ENCODE measurements at places on chromosomes 7 and 10.
A peak's percentile ranks its signal among the peaks of the same experiment; 100 is the strongest.

GRCh38 chr7:81002421-81002820, 83.6 kb upstream of the SEMA3C start:
- DNase-seq, result no peak

DNA sequence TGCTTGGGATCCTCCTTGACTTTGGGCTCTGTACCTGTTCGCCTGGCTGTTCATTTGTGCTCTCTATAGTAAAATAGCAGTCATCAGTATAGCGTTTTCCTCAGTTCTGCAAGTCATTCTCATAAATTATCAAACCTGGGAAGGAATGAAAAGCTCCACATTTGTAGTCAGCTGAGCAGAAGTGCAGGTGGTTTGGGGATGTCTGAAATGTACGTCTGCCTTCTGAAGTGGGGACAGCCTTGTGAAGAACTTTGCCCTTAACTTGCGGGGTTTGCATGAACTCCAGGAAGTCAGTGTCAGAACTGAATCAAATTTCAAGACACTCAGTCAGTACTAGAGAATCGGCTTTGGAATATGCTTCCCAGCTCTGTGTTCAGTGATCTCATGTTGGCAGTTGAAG, 358.3 kb upstream of the PRKCQ start:
- DNase-seq, result no peak

DNA sequence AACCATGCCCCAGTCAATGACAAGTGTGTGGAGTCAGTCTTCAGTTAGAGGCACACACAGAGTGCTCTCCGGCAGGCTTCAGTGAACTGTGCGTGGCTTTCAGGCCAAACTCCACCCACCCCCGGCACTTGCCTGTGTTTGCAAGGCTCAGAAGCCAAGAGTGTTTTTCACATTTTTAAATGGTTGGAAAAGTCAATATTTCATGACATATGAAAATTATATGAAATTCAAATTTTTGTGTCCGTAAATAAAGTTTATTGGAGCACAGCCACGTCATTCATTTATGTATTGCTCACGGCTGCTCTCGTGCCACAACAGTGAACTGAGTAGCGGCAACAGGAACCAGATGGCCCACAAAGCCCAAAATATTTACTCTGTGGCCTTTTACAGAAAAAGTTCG, 104.7 kb downstream of the SFMBT2 start:
- DNase-seq, result no peak

DNA sequence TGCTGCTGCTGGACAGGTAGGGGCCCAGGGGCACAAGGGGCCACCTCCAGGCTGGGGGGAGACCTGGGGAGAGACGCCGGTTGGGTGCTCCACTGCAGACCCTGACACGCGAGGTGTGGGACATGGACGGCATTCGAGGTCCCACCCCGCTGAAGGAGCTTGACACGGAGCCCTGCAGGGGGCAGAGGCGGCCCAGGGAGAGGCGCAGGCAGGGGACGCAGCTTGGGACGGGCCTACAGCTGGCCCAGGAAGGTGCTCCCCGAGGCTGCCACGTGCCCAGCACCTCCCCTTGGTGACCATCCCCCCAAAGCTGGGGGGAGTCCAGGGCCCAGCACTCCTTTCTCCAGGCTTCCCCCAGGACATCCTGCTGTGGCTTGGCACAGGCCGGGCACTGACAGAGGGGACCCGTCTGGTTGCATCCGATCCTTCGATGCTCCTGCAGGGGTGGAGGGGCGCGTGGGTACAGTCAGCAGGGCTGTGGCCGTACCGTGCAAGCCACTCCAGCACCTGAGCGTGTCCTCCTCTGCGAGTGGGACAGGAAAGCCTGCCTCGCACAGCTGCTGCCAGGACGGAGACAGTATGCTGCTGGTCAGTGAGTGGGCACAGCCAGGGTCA, 174.4 kb downstream of the ELFN1 start:
- DNase-seq, result no peak

- no peak for DNase-seq
Observed at GRCh38 chr7:97002555-97003261, 2.6 kb upstream of the DLX6 start.

DNA sequence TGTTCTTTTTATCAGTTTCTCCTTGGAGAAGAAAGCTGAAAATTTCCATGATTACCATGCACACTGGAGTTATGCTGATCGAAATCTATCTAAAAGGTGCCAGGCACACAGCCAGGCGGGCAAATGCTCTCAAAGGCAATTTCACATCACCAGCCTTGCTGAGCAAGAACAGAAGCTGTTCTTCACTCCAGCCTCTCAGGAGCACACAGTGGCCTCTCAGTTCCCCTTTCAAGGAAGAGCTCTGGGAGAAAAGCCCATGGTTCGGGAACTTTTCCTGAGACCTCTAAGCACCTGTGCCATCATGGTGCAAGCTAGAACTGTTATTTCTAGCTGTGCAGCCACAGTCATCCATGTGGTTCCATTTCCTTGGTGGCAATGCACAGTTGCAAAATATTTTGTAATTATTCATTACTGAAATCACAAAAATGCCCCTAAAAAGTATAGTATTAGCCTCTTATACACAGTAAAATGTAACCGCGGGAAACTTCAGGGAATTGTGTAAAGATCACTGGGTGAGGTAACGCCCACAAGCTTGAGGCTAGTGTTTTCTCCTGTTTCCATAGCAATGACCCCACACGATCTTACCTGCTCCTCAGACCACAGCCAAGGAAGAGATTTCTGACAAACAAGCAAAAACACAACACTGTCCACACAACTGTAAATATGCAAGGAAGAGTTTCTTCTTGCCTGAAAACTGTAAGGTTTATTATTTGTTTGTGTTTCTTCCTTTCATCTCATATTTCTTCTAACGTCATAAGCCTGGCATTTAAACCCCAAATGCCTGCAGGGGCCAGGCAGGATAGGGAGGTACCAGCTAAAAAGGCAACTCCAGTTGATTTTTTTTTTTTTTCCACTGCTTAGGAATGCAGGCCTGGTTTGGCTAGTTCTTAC, 121.2 kb downstream of the FAM107B start:
- DNase-seq, result peak; percentile 99

DNA sequence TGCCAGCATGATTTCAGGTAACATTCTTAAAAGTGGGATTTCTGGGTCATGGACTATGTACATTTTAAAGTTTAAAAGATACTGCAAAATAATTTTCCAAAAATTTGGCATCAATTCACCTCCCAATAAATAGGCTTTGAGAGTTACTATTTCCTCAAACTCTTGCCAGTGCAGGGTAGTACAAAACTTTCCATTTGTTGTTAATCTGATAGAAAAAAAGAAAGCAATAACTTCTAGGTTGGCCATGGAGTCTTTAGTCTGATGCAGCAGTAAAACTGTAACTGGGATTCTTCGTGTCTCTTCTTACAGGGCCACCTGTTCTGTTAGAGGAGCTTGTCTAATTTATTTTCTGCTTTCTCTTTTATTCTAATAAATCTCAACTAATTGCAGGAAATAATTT, 241.1 kb downstream of the MAGI2 start:
- DNase-seq, result no peak

All from T1000 (cell line).